ENCODE measurements at places on chromosomes 6 and 20.

GRCh38 chr6:9439621-9440330 lies 975.1 kb downstream of the TFAP2A start:
- no peaks in the 10 kb centered on the region for H3K36me3 ChIP-seq
- H3K27me3 ChIP-seq = no peaks in the 10 kb centered on the region
- no peak overlapping the region for H3K4me3 ChIP-seq
- no peak for DNase-seq

GRCh38 chr6:151103266-151103665 lies 136.5 kb upstream of the AKAP12 start:
- no peak overlapping the region for H3K27ac ChIP-seq
- no peak overlapping the region for H3K4me3 ChIP-seq
- no peak for DNase-seq

DNA sequence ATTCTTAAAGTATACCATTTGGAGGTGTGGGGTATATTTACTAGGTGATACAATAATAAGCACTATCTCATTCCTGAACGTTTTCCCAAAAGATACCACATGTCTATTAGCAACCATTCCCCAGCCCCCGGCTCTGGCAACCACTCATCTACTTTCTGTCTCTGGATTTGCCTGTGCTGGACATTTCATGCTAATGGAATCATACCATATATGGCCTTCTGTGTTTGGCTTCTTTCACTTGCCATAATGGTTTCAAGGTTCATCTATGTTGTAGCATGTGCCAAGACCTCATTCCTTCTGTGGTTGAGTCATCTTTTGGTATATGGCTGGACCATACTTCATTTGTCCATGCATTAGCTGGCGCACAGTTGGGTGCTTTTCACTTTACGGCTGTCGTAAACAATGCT lies 39.7 kb downstream of the BCAS4 start:
- no peaks in the 10 kb centered on the region for H3K36me3 ChIP-seq
- peaks cover 26% of the 10 kb centered on the region for H3K4me1 ChIP-seq
- no peak overlapping the region for H3K4me3 ChIP-seq
- no peak overlapping the region for H3K27ac ChIP-seq
- no peak for DNase-seq
- no peaks in the 10 kb centered on the region for H3K27me3 ChIP-seq

- no peaks in the 10 kb centered on the region for H3K4me1 ChIP-seq
- peaks cover 3% of the 10 kb centered on the region for H3K27me3 ChIP-seq
Measured at GRCh38 chr6:106783640-106784566, 154.5 kb downstream of the QRSL1 start.

- no peaks in the 10 kb centered on the region for H3K4me1 ChIP-seq
- no peak overlapping the region for H3K4me3 ChIP-seq
- no peaks in the 10 kb centered on the region for H3K36me3 ChIP-seq
- no peak overlapping the region for H3K27ac ChIP-seq
- no peaks in the 10 kb centered on the region for H3K27me3 ChIP-seq
- DNase-seq = no peak
Measured at GRCh38 chr6:46269447-46270229, 98.9 kb upstream of the ENPP5 start.

DNA sequence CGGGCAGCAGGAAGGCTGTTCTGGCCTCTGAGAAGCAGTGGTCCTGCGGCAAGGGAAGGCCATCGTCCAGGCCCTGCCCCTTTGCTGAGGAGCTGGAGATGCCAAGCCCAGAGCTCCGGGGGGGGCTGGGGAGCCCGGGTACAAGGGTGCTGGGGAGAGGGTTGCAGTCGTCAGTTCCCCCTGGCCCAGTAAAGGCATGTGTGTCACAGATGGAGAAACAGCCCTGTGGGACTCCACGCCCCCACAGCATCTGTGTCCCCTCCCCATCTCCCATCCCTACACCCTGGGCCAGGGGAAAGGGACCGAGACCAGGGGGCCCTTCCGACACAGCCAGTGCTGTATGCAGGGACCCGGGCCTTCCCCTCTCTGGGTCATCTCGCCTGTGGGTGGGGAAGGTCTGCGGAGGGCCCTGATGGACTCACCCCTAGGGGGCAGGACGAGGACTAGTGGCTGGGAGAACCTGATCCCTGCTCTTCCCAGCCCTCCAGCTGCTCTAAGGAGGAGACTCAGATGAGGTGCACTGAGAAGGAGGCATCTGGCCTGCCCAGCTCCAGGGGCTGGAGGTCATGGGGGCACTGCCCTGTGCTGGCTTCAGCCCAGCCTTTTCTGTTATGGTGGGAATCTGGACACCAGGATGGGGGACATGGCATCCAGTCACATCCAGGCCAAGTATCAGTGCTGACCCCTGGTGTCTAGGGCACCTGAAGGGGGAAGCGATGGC lies 609 bp downstream of the MYL9 start:
- H3K4me1 ChIP-seq = peaks cover 42% of the 10 kb centered on the region
- peaks cover 12% of the 10 kb centered on the region for H3K36me3 ChIP-seq
- H3K27me3 ChIP-seq = no peaks in the 10 kb centered on the region
- DNase-seq = no peak
